Stimulated activated CD4-positive, alpha-beta T cell treated with anti-CD3 and anti-CD28 coated beads, Interleukin-1b, Interleukin-23, amount 100 ng/mL, for 4 hours (primary cell): ENCODE measurements at places on chromosomes 4 and X.

GRCh38 chr4:169437299-169438047, 166.7 kb upstream of the SH3RF1 start:
- DNase-seq, result no peak

DNA sequence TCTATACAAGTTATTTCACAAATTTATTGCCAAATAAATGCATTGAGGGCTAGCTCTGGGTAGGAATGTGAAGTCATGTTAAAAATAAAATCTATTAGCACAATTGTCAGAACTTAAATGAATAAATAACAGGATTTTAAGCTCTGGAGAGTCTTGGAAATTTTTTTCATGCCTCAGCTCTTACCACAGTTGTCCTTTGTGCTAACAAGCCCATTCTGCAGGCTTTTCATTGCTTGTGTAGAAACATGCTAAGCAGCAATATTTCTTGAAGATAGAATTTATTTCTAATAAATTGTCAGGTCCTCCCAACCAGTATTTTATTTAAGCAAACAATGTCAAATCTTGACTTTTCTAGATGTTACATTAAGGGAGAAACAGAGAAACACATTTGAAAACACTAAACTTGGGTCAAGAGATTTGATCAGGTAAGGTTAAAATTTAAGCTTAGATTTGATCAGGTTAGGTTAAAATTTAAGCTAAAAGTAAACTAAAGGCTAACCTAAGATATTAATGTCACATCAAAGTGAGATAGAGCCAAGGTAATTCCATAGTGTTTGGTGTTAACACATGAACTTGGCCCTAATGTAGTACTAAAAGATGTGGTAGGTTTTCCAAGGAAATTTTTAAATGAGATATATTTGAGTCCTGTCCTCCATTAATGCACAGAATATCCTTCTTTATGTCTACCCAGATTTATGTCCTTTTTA, 179.1 kb upstream of the IL1RAPL1 start:
- no peak for DNase-seq

GRCh38 chr4:94826206-94826605, 68.5 kb downstream of the BMPR1B start:
- no peak for DNase-seq

DNA sequence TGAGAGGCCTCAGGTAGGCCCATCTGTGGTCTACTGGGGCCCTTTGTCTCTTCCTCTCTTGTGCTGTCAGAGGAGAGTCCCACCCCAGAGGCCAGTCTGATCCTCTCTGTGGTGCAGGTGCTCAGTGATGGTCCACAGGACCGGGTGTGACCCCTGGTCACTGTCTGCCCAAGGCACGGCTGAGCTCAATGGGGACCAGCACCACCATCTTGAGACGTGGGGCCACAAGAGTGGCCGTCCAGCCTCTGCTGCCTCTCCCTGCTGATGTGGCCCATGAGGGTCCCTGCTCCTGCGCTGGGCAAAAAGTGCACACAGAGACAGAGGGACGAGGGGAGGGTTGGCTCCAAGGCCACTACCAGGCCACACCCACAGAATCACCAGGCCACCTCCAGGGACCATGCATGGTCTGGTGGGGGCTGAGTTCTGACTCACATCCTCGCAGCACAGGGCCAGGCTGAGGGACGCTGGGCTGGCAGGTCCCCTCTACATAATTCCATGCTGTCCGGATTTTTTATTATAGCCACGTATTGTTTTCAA, 88.3 kb downstream of the FAM53A start:
- DNase-seq, result no peak

GRCh38 chr4:156779042-156779441, 192.6 kb downstream of the PDGFC start:
- no peak for DNase-seq

DNA sequence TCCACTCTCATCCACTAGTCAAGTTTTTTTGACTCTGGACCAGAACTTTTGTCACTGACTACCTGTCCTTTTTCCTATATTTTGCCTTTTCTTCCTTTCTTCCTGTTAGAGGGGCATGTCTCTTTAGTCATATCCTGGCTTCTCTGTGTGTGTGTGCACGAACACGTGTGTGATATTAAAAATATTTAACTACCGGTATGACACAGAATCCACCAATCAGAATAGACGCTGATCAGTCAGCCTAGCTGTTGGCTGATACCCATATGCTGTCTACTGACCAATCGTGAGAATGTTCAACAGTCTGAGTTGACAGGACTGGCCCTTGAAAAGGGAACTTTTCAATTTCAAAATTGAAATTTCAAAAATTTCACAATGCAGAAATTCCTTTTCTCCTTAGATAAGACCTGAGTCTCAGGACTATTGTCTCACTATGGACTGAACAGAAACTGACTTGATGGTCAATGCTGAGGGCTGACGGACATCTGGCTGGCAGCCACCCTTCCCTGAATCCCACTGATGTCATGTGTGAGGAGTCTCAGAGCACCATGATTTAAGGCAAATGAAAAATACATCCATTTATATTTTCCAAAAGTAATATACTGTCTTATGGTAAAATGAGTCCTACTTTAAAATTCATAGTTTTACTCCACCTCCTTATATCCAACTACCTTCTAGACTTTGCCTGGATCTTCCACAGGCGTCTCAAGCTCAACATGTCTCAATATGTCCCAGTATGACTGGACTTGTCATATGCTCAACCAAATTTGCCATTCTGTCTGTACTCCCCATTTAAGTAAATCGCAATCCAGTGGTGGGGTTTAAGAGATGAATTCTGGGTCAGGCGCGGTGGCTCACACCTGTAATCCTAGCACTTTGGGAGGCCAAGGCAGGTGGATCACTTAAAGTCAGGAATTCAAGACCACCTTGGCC, 78.0 kb downstream of the CHRNA9 start:
- DNase-seq, result no peak

DNA sequence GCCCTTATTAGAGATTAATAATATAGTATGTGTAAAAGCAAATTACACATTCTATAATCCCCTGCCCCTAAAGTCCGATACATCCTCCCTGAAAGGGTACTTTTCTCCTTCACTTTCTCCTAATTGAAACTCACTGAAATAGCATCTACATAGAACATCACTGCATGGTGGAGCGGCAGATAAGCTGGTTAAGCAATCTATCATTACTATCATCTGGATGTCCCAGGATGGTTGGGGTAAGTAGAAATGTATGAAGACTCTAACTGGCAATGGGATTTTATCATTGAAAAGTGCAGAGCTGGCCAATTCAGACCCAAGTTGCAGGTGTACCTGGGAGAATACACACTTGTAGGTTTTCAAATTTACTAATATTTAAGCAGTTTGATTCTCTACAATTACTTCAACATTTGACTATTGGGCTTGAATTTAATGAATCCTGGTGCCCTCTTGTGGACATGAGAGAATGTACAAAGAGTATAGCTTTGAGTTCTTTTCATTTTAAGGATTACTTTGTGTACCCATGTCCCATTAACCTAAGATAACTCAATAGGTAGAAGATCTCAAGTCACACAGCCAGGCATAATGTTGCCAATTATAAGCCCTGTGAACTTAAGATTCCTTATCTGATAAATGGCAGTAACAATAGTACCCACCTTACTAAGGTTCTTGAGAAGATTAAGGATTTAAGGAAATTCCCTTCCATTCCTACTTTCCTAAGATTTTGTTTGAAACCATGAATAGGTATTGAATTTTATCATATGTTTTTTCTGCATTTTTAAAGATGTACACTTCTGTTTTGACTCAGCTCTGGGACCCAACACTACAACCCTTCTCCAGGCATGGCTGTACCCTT, 69.8 kb downstream of the SHROOM3 start:
- DNase-seq, result no peak

DNA sequence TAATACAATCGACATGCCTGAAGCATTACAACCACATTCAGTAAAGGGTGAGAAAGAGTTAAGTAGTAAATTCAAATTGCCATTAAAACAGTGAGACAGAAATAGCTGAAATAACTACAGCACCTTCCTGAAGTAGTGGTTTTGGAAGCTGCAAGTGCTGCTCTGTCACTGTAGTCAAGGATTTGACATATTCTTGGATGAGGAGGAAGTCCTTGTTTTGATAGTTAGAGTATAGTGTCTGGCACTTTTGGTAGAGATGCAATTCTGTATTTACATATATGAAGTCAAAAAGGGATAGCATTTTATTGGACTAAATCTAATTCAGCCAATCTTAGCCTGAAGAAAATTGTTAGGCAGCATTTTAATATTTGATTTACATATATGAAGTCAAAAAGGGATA, 1559.6 kb downstream of the TECRL start:
- DNase-seq, result no peak

- no peak for DNase-seq
These were observed 15.5 kb downstream of the P2RY8 start for GRCh38 chrX:1521459-1521956.

- DNase-seq, result no peak
These were observed 333.8 kb downstream of the C4orf33 start for GRCh38 chr4:129429581-129430320.

- no peak for DNase-seq
These were observed 5.1 kb upstream of the FAM184B start for GRCh38 chr4:17786567-17786966.

GRCh38 chrX:68895341-68895755, 66.5 kb downstream of the EFNB1 start:
- DNase-seq, result no peak

- no peak for DNase-seq
These were observed 1137.0 kb downstream of the PCDH18 start for GRCh38 chr4:136395212-136395722.

DNA sequence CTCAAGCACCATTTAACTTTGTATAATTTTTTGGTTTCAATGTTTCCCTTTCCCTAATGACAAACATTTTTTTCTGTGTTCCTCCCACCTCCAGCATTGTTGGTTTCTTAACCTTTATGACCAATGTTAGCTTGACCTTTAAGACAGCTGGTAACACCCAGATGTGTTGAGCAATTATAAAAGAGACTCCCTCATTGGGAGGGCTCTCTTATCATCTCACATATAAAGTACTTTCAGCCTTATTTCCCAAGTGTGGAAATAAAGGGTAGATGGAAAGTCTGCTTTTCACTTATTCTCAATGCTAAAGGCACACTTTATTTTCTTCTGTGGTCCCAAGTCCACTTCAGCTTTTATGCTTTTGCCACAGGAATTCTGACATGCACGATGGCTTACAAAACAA, 1420.4 kb downstream of the RAPGEF2 start:
- no peak for DNase-seq

DNA sequence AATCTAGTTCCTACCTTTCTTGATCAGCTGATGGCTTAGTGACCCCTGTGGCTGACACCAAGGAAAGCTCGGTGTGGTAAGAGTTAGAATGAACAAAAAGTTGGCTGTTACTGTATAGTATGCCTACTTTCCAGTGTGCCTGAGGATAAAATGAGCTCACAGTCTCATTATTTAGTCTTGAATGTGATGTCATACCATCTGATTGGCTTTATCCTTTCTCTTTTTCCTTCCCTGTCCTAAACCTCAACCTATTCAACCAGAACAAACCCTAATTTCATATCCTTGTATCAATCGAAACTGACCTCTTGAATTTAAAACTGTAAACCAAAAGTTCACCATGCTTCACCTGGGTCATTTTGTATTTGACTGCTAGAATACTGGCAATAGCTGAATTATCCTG, 156.4 kb downstream of the PPARGC1A start:
- no peak for DNase-seq

- no peak for DNase-seq
These were observed 15.0 kb downstream of the ACSL1 start for GRCh38 chr4:184810720-184811119.

DNA sequence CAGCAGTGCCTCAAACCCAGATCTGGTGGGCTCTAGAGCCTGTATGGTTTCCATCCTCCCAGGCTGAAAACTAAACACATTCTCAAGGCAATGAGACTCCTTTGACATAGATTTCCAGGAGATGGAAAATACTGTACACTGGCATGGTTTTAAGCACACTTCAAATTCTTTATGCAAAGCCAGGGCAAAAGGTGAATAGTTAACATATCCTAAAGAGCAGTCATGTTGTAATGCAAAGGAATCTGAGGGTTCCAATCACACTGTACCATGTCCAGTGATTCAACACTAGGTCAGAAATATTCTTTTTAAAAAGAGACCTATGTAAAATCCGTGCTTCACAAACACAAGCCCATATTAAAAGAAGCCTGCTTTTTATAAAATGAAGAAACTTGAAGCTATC, 195.3 kb downstream of the QDPR start:
- no peak for DNase-seq

- no peak for DNase-seq
These were observed 15.3 kb downstream of the SLC6A8 start for GRCh38 chrX:153703036-153703370.

GRCh38 chr4:2763511-2763967, 7.4 kb upstream of the TNIP2 start:
- DNase-seq, result no peak

DNA sequence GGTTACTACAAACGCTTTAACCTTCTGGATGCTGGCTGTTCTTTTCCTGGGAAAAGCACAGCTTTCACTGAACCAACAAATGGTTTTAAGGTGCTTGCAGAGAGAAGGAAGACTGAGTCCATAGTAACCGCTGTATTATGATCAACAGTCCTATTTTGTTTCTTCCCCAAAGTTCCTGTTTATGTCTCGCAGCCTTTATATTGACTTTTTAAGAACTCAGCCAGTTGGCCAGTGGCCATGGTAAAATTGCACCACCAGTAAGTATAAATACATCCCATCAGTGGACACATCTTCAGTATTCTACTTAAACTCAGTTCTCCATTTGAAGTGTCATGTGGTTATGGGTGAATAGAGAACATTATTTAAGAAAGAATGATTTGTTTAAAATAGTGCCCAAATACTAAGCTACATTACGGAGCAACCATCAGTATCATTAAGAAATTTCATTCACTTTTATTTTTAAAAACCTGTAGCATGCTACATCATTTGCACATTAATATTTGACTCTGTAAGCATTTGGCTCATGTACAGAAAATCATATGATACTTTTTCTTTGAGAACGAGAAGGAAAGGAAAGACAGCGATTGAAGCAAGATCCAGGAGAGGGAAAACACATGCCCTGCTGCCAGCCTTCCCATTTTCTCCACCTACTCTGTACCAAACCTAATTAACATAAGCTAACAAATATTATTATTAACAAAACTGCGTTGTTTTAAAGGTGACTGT, 287.0 kb downstream of the ARHGAP24 start:
- DNase-seq, result no peak

GRCh38 chr4:140076307-140076706, 77.7 kb downstream of the MAML3 start:
- no peak for DNase-seq

- DNase-seq, result no peak
These were observed 13.6 kb upstream of the TMEM156 start for GRCh38 chr4:39045827-39046221.

DNA sequence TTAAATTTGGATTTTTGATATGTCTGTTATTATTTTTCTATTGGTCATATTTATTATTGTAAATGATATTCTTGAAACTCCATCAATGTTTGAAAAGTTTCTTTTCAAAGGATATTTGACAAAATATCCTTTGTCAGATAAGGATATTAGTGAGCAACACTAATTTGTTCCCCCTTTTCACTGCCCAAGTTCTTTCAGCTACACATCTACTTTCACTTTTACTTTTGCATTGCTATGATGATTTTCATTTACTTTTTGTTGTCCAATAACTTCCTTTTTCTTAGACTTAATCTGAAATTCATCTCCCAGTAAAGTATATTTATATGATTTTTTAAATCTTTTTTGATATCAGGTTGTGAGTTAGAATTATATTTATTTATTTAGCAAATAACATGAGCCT, 542.3 kb upstream of the ADGRL3 start:
- DNase-seq, result no peak
